Activated naive CD4-positive, alpha-beta T cell treated with anti-CD3 and anti-CD28 coated beads for 36 hours (primary cell): ENCODE measurements at places on chromosomes 5 and 9. TPM values are rescaled to one million over a fixed set of nuclear protein-coding genes. Genes with fewer than 3 reads are reported as not detected.

GRCh38 chr5:99600952-99601351 is 672.1 kb upstream of the CHD1 start:
- DNase-seq, result no peak

GRCh38 chr5:172178991-172179989 is 8.7 kb downstream of the STK10 start:
- DNase-seq, result peak; percentile 81

- no peak for DNase-seq
These were observed 486.3 kb upstream of the ZNF462 start for GRCh38 chr9:106376689-106377088.

CDX1 gene
- not detected for total RNA-seq

- no peak for DNase-seq
These were observed 205.7 kb downstream of the AGTPBP1 start for GRCh38 chr9:85536076-85536475.

GRCh38 chr5:91373600-91373999 is 9.5 kb downstream of the ARRDC3 start:
- DNase-seq, result no peak

GRCh38 chr9:134403682-134404301 is 77.5 kb downstream of the RXRA start:
- peak; percentile 58 for DNase-seq

DNA sequence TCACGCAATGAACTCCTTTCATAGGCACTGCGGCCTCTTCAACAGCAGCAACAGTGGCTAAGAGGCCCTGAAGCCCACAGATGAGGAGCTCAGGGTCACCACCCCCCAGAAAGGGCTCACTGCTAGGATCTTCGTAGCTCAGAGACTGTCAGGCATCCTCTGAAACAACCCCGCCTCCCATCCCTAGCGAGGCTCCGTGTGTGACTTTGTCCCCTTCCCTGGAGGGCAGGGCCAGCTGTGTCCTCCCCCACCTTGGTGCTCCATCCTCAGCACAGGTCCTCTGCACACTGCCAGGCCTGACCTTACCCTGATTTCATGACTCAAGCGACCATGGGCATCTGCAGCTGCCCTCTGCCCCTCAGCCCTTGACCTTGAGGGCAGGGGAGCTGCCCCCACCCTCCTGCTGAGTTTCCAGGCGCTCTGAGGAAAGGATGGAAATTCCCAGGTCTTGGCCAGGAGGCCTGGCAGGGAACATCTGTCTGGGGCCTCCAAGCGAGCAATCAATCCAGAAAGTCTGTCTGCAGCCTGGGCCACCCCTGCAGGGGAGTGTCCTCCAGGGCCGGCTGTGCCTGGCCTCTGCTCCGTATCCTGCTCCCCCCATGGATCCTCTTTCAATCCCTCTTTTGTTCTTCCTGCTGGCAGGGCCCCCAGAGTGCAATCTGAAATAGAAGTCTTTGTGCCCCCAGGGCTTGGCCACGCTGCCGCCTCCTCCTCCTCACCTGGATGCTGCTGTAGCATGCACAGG is 6.8 kb upstream of the IRX4 start:
- no peak for DNase-seq
